ENCODE measurements at places on chromosomes 4 and X. TPM values are rescaled to one million over a fixed set of nuclear protein-coding genes. Genes with fewer than 3 reads are reported as not detected.

DNA sequence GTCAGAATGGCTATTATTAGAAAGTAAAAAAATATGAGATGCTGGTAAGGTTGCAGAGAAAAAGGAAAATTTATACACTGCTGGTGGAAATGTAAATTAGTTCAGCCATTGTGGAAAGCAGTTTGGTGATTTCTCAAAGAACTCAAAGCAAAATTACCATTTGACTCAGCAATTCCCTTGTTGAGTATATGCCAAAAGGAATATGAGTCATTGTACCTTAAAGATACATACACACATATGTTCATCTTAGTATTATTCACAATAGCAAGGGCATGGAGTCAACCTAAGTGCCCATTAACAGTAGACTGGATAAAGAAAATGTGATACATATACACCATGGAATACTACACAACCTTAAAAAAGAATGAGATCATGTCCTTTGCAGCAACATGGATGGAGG lies 148.2 kb downstream of the COMMD8 start:
- DNase-seq = no peak

EGFL6 gene
- not detected for polyA plus RNA-seq

DNA sequence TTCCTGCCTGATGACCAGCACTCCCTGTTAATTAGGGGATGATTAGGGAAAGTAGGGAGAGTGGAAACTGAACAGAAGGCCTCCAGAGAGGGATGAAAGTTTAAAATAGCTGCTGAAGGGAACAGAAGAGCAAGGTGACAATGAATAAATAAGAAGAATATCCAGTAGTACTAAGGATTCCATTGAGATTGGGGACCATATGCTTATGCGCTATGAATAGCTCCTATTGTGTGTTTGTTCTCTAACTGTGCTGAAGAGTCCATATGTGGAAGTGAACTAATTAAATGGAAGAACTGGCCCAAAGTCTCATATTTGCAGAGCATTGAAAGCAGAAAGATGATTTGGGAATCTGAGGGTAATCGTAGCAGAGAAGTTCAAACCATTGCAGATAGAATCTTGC lies 137.0 kb downstream of the PRSS12 start:
- DNase-seq = no peak

- no peak for DNase-seq
These were observed 157.6 kb downstream of the CAMK2D start for GRCh38 chr4:113603911-113604310.
